Inflammatory macrophage treated with lipopolysaccharide for 1 hour (primary cell): ENCODE measurements at places on chromosomes 16 and 17.

GRCh38 chr17:8459107-8459506, 23.4 kb downstream of the NDEL1 start:
- no peak for DNase-seq

DNA sequence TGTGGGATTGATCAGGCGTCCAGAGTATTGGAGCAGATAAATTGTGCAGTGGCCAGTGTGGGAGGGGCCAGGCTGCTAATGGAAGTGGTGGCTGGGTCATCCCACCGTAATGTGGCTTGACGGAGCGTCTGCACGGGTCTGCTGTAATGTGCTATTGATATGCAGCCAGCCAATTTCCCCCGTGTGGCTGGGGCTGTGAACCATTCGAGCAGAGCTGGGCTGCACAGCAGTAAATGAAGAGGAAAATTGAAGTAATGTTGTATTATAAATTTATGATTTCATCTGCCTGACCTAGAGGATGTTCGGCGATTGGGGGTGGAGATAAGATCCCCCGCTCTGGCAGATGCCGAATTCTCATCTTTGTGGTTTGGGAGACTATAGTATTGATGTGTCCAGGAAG, 121.5 kb downstream of the CCDC182 start:
- no peak for DNase-seq

DNA sequence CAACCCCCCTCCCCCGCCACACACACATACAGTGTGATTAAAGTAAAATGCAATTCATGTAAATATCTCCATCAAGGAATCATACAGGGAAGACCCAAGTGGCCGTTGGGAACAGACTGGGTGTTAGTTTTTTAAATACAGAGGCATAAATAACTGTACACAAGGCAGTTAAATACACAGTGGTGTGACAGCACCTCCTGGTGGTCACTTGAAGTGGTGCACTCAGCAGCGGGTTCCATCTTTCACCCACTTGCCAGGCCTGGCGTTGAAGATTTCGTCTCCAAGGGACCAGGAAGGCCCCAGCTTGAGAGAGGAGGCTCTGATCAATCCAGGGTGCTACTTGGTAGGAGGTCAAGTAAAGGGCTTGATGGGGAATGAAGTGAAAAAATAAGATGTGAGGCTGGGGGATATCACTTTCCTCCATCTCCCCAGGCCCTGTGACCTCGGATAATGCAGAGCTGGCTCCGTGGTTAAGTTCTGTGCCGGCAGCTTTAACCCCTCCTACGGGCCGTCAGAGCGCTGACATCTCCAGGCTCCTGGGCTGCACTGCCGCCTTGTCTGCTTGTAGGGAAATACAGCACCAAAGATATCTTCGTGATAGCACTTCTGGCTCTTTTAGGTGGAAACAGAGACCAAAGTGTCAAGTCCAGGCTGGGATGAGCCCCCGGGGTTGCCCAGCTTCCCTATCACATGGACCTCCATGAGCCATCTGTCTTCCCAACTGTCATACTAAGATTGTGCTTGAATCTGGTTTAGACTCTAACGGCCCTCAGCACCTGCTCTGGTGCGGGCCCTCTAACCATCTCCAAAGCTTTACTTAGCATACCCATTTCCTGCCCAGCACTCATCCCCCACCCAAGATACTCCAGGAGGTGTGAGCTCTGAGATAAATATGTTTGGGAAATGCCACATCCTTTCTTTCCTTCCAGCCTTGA, 20.7 kb downstream of the LGALS9 start:
- peak; percentile 92 for DNase-seq

DNA sequence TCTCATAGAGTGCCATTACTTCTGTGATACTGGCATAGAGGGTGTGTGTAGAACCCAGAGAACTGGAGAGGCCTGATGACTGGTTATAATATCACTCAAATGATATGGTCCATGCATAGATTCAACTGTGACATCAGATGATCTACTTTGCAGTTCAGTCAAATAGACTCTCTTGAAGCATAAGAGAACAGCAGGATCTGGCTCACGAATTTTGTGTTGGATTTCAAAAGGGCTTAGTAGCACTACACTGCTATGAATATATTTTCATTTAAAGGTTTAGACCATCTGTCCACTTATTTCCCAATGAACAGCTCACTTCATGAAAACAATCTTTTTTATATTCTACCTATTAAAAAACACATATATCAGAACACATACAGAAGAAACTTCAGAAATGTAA, 119.7 kb downstream of the KIF2B start:
- DNase-seq = no peak

GRCh38 chr16:77985111-77985510, 37.2 kb upstream of the CLEC3A start:
- no peak for DNase-seq

GRCh38 chr17:1147664-1148063, 32.1 kb downstream of the ABR start:
- no peak for DNase-seq

DNA sequence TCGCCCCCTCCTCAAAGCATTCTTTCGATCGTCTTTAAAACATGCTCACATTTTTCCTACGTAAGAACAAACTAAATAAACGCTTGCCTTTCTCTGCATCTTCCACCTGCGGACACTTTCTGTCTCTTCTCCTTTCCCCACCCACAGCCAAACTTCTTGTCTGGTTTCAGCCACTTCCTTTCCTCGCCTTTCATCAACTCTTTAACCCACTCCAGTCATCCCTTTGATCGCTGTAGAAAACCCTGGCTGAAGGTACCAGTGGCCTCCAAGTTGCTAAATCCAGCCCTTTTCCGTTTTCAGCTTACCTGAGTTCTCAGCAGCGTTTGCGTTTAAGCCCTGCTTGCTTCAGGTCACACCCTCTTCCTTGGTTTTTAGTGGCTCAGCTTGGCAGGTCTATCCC, 483 bp downstream of the RPA1 start:
- peak; percentile 9 for DNase-seq

DNA sequence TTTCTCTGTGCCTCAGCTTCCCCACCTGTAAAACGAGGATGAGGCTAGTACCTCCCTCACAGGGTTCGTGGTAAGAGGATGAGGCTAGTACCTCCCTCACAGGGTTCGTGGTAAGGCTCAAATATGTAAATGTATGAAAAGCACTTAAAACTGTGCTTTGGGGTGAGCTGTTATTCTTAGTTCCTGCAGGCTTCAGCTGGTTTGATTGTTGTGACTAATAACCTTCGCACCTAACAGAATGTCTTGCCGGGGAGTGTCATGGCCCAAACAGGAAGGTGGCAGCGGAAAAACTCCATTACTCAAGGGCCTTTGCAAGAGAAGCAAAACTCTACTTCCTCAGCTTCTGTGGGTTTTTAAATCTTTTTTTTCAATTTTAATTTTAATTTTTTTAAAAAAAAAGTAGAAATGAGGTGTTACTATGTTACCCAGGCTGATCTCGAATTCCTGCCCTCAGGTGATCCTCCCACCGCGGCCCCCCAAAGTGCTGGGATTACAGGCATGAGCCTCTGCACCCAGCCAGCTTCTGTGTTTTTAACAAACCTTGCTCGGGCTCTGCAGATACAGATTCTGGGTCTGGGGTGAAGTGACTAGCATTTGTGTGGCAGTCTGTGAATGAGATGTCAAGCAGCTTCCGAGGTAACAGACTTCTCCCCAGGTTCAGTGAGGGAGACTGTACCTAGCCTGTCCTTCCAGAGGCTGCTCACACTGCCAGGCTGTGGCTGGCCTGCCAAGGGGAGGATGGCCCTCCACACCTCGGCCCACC, 103.0 kb downstream of the RAB11FIP4 start:
- DNase-seq = peak; percentile 63

GRCh38 chr17:78174346-78174869, 6.0 kb downstream of the SYNGR2 start:
- DNase-seq = peak; percentile 79

GRCh38 chr16:27322858-27323780, 9.3 kb downstream of the IL4R start:
- DNase-seq = no peak

DNA sequence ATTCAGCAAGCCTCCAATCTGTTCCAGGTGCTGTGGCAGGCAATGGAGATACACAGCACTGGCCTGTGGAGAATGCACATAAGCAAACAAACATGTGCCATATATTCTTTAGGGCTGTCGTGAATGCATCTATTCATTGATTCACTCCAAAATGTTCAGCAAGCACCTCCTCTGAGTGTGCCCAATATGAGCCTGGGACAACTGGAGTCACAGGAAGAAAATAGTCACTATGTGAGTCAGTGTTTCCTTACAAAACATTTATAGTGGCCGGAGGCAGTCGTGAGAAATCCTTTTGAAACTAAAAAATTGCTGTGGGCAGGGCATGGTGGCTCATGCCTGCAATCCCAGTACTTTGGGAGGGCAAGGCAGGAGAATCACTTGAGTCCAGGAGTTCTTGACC, 310.1 kb downstream of the CA10 start:
- no peak for DNase-seq

GRCh38 chr16:23333034-23333579, 31.0 kb downstream of the SCNN1B start:
- DNase-seq = no peak

DNA sequence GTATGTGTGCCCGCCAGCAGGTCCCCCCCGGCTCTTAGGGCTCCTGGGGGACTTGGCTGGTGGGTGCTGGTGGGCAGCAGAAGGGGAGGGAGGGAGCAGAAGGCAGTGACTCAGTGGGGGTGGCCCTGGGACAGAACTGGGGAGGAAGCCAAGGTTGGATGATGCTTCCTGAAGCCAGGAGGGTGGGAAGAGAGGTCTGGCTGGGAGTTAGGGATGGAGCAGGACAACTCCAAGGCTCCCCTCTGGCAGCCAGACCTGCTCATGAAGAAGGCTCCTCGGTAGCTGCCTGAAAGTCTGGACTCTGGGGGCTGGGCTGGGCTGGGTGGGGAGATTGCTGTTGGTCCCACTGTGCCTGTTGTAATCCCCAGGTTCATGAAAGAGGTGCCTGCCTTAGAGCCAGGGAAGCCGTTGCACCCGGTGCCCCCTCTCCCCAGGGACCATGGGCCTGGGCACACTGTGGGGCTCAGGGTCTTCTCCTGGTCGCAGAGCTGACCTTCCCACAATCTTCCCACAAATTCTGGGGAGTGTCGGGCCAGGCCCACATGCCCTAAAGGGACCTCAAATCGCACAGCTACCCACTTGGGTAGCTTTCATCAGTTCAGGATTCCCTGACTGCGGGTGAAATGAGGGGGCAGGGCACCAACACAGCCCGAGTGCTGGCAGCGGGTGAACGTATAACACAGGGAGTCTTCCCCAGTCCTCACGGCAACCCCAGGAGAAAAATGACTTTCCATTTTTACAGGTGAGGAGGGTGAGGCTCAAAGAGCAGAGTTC, 1.1 kb upstream of the PLEKHG4 start:
- DNase-seq = no peak

DNA sequence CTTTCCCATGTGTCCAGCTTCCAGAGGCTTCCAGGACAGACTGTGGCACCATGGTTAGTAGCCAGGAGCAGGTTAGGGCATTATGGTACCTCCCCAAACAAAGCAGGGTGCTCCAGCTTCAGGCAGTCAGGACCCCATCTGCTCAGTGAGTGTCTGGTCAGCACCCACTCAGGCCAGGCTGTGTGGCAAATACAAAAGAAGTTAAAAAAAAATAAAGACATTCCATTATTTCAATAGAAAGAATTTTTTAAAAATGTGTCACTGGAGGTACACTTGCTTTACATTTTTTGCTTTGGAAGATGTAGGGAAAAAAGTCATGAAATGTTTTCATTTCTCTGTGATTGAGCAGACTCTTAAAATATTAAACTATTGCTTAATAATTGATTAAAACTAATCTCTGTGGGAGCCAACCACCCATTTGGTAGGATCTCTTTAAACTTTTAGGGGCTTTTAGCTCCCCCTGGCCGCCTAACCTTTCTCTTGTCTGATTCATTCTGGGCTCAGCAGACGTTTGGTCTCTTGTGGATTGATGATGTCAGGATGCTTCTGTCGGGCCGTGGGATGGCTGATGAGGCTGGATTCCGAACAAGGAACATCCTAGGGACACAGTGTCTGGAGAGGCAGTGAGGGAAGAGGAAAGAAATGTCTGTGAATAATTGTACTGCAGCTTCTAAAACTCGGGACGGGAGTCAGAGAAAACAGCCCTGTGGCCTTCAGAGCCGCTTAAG, 28.4 kb upstream of the NPTX1 start:
- DNase-seq = no peak

GRCh38 chr17:45274033-45274432, 12.1 kb upstream of the SPATA32 start:
- no peak for DNase-seq

GRCh38 chr17:68777856-68778694, 176.9 kb upstream of the FAM20A start:
- no peak for DNase-seq

GRCh38 chr17:74185571-74186185, 17.8 kb upstream of the RPL38 start:
- no peak for DNase-seq

DNA sequence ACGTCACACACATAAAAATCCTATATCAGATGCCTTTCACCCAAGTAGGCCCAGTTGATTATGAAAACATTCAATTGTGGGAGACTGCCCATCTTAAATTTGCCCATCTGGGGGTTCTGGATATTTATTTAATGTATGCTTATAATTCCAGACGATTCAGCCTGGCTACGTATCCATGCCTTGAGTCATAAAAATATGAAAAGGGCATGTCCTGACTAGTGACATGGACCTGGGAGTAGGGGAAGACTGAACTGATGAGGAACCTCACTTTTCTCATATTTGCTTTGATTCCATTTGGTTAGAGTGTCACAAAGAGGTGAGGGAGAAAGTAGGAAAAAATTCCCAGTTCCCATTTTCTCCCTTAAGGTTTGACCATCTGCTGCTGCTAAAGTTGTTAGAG, 122.5 kb upstream of the GNAO1 start:
- DNase-seq = no peak

DNA sequence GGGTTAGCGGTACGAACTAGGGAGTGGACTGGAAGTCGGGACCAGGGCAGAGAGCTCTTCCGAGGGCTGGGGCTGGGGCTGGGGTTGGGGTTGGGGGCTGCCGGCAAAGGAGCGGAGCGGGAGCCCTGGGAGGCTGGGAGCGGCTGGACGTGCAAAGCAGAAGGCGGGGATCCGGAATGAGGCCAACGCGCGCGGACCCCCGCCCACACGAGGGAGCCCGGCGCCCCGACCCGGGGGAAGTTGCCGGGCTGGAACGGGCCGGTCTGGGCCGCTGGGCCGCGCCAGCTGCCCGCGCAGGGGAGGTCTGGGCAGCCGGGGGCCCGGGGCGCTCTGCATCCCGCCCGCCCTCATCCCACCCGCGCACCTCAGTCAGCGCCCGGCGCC, 323 bp downstream of the ST3GAL2 start:
- DNase-seq = no peak

DNA sequence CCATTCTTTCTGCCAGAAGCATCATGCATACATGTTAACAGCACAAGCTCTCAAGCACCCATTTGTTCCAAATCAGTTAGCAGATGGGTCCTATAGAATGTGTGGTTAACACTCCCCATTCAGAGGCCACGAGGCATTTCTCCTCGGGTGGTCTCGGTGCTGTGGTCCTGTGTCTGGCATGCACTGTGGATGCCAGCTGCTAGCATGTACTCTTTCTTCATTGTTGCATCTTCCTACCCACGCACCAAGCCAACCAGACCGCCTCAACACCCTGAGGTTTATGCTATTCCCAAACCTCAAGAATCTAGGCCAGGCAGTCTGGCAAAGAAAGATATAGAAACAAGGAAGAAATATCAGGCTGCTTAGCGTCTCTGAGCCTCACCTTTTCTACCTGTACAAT, 27.8 kb upstream of the MRTFB start:
- no peak for DNase-seq

- no peak for DNase-seq
Observed at GRCh38 chr17:17987187-17987896, 14.7 kb downstream of the DRC3 start.
